ENCODE measurements at places on chromosomes 5 and 9.
A peak's percentile ranks its signal among the peaks of the same experiment; 100 is the strongest.

- peak; percentile 23 for DNase-seq
These were observed 154.8 kb upstream of the TBC1D2 start for GRCh38 chr9:98410185-98410697.

GRCh38 chr5:79507251-79508205, 6.4 kb downstream of the HOMER1 start:
- DNase-seq, result no peak

DNA sequence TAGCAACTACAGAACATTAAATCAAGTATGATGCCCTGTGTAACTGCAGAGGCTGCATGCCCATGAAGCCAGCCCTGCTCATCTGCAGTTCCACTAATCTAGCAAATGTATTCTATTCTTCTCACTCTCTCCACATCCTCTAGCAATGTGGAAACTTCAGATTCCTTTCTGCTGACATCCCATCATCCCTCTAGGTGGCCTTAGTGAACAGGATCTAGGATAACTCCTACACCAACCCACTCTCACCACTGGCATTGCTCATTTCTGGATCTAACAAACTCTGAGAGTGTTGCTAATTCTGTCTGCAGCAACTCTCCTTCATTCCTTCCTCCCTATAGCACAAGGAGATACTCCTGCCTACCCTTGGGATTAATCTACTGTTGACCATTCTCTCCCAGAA, 80.8 kb downstream of the FAM81B start:
- DNase-seq, result no peak

GRCh38 chr5:73928476-73929070, 302.6 kb downstream of the ARHGEF28 start:
- DNase-seq, result no peak

GRCh38 chr9:27847380-27847779, 274.1 kb upstream of the C9orf72 start:
- DNase-seq, result no peak

DNA sequence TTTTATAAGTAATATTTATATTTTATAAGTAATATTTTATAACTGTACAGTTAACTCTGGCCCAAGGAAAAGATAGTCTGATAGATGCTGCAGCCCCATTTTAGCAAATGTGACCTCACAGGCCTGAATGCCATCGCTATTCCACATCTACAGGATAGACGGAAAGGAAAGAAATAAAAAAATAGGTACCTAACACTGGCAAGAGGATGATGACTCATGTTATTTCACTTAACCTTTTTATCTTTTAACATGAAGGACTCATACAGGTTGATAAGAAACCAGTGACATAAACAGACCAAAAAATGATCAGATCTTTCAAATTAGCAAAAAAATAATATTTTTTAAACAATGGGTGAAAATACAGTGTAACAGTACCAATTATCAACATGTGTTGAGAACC, 2.7 kb downstream of the CD274 start:
- no peak for DNase-seq

DNA sequence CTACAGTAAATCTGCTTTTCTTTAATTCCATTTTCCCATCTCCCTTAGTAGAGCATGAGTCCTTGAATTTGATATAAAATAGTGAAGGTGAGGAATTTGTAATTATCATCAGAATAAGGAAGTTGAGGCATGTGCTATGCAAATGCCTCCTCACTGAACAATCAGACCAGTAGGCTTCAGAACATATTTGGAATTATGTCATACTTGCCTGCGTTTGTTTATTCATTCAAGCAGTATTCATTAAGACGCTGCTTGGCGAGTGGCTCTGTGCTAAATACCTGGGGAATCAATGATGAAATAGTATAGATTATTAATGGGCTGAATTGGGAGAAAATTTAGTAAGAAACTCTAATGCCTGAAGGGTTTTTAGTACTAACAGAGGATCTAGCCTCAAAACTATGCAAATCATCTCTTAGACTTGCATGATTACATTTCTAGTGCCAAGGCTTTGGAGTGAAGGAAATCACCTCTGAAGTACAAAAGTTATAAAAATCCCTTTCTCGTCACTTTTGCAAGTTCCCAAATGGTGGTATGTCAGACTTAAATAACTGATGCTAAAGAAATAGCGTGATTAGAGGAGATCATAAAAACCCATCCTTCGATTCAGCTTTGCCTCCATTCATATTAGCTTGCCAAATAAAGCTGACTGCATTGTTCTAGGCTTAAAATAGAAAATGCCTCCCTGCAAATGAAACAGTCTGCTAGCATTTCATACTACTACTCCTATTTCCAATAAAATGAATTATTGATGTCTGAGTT, 141.7 kb downstream of the PCSK5 start:
- DNase-seq, result no peak

GRCh38 chr5:23012842-23013241, 159.7 kb upstream of the CDH12 start:
- DNase-seq, result no peak

- no peak for DNase-seq
These were observed 1.8 kb downstream of the DND1 start for GRCh38 chr5:140671472-140672125.

- DNase-seq, result no peak
These were observed 209.3 kb downstream of the NR3C1 start for GRCh38 chr5:143194206-143194605.

DNA sequence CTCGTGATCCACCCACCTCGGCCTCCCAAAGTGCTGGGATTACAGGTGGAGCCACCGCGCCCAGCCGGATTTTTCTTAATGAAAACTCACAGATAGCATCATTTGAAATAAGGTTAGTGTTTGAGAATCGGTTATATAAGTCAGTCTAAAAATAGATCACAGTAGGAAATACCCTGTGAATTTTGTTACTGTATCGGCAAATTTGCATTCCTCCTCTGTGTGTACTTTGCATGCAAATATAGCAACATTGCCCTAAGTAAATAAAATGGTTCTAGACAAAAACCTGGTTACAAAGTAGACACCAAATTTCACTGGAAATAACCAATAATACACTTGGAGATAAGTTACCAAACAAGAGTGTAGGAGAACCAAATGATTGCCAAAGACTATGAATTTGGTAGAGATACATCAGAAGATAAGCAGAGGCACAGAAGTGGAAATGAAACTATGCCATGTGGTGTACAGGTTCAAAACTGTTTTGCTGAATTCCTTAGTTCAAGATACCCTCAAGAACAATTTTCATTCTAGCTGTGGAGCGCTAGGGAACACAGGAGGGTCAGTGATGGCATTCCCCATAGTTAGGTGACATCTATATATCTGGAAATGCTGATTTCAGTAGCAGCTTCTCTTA, 58.1 kb downstream of the ICE1 start:
- DNase-seq, result no peak

GRCh38 chr5:176844706-176845391, 34.5 kb downstream of the UNC5A start:
- no peak for DNase-seq

GRCh38 chr9:132443951-132444607, 34.1 kb downstream of the CFAP77 start:
- no peak for DNase-seq

DNA sequence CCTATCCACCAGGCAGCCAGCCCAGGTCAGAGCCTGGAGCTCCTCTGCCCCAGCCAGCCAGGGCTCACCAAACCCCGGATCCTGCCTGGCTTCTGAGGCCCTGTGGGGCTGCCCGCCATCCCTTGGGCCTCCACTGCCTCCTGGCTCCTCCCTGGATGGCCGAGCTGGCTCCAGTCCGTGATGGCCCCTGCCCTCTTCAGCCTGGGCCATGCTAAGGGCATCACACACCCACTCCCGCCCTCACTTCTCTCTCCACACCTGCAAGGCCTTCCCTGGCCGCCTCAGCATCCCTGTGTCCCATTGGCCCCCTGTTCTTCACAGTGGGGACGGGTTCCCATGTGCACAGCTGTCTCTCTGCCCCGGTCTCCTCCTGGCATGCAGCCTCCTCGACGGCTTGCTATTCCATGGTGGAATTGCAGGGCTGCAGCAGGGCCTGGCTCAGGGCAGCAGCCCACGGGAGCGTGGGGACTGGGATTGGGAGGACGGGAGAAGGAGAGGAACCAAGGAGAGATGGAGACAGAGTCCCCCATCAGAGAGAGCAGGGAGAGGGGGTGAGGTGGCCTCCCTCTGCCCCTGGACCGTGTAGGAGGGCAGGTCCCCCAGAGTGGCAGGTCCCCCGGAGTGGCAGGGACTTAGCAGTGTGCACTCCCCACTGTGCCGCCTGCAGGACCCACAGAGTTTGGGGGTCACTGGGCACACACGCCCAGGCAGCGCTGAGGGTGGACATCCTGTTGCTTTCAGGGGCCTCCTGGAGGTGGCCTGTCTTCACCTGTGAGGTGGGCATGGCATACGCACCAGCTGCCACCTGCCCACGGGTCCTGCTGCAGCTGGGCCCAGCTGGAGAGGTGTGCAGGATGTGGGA, 16.7 kb upstream of the RNU6ATAC start:
- no peak for DNase-seq

DNA sequence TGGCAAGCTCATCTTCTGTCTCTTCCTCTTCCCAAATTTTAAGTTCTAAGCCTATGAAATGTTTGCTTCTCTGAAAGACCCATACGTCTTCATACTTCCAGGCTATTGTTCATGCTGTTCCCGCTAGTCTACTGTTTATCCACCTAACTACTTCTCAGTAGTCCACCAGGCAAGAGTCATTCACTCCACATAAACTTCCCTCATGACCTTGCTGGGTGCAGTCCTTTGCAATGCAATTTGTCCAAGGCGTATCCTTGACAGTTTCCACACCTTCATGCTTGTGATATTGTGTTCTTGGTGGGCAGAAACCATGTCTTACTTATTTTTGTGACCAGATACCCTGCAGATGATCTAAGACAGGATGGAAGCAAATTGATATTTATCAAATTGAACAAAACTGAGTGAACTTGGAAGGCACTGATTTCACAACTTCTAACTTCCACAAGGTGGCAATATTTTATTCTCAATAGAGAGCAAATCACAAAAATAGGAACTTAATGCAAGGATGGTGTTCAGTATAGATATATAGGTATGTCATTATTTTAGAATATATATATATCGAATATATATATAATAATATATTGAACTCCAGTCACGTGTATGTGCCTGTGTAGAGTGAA, 30.3 kb downstream of the TYRP1 start:
- no peak for DNase-seq

GRCh38 chr5:999724-1000123, 8.9 kb upstream of the NKD2 start:
- no peak for DNase-seq

DNA sequence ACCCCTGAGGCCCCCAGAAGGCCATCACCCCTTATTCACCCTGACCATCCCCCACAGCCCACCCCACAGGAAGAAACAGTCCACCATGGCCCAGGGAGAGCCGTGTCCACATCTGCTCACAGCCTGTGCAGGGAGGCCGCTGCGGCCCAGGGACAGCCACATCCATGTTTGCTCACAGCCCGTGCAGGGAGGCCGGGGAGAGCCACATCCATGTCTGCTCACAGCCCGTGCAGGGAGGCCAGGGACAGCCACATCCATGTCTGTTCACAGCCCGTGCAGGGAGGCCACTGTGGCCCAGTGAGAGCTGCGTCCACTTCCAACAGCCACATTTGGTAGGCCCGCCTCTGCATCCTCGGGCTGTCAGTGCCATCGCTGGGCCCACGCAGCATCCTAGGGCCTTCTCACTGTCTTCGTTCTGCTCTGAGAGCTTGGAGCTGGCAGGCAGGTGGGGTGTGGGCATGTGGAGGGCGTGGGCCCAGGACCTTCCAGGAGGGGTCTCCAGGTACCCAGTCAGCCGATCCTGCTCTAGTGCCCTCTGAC, 38.1 kb downstream of the LPCAT1 start:
- no peak for DNase-seq

DNA sequence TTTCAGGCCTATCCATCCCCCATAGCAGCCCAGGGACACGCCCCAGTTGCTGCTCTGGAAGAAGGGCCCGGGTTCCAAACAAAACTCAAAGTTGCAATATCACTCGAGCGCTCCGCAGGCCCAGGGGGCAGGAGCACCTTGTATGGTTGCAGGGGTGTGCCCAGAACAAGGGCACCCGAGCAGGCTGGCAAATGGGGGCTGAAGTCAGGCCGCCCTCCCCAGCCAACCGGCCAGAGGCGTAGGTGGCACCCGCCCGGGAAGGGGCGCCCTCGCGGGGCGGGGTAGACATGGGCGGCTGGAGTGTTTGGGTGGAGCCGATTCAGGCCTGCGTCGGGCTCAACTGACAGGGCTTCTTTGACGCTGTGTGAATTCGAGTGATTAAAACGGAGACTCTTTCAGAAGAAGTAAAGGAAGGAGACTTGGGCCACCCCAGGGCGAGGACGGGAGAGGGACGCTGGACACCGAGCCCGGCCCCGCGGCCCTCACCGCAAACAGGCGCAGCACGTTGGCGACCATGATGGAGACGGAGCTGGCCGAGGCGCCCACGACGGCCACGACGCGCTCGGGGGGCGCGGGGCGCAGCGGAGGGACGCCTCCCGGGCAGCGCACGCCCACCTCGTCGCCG, 1.1 kb downstream of the GRM6 start:
- no peak for DNase-seq

DNA sequence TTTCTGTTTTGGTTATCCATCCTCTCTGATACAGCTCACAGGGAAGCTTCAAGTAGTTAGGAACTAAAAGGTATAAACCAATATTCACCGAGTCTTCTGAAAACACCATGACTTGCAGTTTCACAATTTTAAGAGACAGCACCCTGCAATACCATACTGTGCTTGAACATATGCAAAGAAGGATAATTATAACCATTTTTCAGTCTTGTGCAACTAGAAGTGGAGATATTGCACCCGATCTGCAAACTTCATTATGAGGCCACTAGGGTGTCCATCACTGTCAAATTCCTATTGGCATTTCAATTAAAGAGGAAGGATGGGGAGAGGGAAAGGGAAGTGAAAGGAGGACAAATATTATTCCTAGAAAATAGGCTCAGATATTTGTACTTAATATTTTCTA, 32.4 kb upstream of the CEP120 start:
- no peak for DNase-seq

- DNase-seq, result peak; percentile 42
These were observed 41.6 kb downstream of the MYO10 start for GRCh38 chr5:16894236-16895057.

DNA sequence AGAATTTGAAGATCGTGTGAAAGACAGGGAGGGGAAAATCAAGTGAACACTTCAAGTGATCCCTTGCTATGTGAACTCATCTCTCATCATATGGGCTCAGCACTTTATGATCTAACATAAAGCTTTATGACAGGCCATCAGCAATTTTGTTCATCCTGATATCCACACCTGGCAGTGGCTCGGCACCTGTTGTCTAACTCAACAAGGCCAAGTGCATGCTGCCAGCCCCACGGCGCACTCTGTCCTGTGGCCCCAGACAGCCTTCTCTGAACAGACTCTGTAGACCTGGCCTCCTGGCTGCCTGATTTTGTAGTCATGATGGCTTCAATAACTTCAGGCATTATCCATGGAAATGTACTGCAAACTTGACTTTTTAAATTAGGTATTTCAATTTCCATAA, 106.3 kb downstream of the MEF2C start:
- DNase-seq, result no peak

- DNase-seq, result peak; percentile 84
These were observed 6.9 kb upstream of the NDUFB6 start for GRCh38 chr9:32579706-32580331.
